Thoracic aorta (tissue), 2 donors: ENCODE measurements at places on chromosomes 1 and 21. TPM values are rescaled to one million over a fixed set of nuclear protein-coding genes. Genes with fewer than 3 reads are reported as not detected.

Gene MX2
- total RNA-seq = 22.9 TPM

Gene SYPL2
- total RNA-seq = 4.2 TPM

Gene LIX1L
- total RNA-seq = 45.4 TPM

Gene TRIM58
- 0.14 TPM for total RNA-seq

Gene TAL1
- 2.4 TPM for total RNA-seq

Gene IVL
- total RNA-seq = 0.27 TPM

Gene GPR153
- 4.6 TPM for total RNA-seq

Gene DNASE2B
- not detected for total RNA-seq

GRCh38 chr1:243363832-243364231, 108.0 kb downstream of the SDCCAG8 start:
- no peaks in the 10 kb centered on the region for H3K36me3 ChIP-seq
- no peak overlapping the region for H3K27ac ChIP-seq
- H3K27me3 ChIP-seq = no peaks in the 10 kb centered on the region
- no peak for DNase-seq

- no peaks in the 10 kb centered on the region for H3K27me3 ChIP-seq
- no peak overlapping the region for H3K4me3 ChIP-seq
- H3K27ac ChIP-seq = no peak overlapping the region
- H3K4me1 ChIP-seq = no peaks in the 10 kb centered on the region
- no peaks in the 10 kb centered on the region for H3K36me3 ChIP-seq
Measured at GRCh38 chr1:48876330-48876785, 99.7 kb upstream of the BEND5 start.

GRCh38 chr21:43306911-43307676, 119.8 kb downstream of the SIK1 start:
- no peaks in the 10 kb centered on the region for H3K4me1 ChIP-seq
- no peak for DNase-seq
- no peaks in the 10 kb centered on the region for H3K27me3 ChIP-seq
- H3K36me3 ChIP-seq = no peaks in the 10 kb centered on the region

DNA sequence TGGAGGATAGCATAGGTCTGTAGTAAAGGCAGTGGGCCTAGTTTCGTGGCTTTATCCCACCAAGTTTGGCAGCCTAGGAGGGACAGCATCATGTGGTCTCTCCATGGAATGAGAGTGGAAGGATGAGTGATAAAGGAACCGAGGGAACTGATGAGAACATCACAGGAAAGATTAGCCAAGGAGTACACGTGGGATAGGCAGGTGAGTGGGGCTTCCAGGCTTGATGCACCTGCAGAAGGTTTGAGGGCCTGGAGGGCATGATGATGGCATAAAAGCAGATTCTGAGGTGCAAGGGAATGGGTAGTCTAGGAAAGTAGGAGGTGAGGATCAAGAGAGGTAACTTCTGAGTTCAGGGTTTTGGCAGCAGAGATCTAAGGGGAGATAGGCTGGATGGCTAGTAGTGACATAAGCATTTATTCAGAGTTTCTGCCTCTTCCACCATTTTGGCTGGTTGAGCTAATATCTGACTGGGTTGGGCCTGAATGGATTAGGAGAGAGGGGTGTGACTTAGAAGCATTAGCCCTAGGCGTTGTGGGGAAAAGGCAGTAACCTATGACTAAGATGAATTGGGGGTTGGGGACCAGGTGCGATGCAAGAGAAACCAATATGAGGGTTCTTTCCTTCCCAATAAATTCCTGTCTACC, 9.1 kb downstream of the PTGFRN start:
- no peaks in the 10 kb centered on the region for H3K36me3 ChIP-seq
- DNase-seq = no peak
- no peaks in the 10 kb centered on the region for H3K27me3 ChIP-seq
- no peak overlapping the region for H3K4me3 ChIP-seq

DNA sequence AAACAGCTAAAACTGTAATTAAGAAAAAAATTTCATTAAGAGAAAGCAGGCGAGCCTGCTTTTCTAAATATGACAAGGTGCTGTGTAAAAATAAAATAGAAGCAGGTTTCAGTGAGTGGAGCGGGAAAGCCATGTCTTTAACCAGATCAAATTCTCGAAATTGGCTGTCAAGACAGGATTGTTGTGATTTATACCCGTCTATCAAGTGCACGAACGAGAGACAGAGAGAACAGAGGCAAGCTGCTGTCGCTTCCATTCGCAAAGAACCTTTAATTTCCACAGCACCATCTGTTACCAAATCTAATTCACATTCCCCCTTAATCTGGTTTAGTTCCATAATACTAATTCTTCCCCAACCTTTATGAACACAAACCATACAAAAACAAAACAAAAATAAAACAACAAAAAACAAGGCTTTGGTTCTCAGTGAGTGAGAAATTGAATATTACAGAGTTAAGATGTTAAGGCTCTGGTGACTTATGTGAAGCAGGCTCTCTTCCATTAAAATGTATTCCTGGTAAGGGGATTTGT, 35.0 kb downstream of the ESRRG start:
- H3K4me3 ChIP-seq = no peak overlapping the region
- no peaks in the 10 kb centered on the region for H3K36me3 ChIP-seq
- no peaks in the 10 kb centered on the region for H3K4me1 ChIP-seq
- no peak overlapping the region for H3K27ac ChIP-seq
- no peaks in the 10 kb centered on the region for H3K27me3 ChIP-seq

- no peaks in the 10 kb centered on the region for H3K36me3 ChIP-seq
- DNase-seq = no peak
- H3K4me3 ChIP-seq = no peak overlapping the region
- H3K27me3 ChIP-seq = no peaks in the 10 kb centered on the region
- H3K4me1 ChIP-seq = peaks cover 10% of the 10 kb centered on the region
- no peak overlapping the region for H3K27ac ChIP-seq
Measured at GRCh38 chr1:40377512-40377911, 4.0 kb downstream of the SMAP2 start.

- peaks cover 88% of the 10 kb centered on the region for H3K36me3 ChIP-seq
- DNase-seq = no peak
- H3K4me1 ChIP-seq = no peaks in the 10 kb centered on the region
- H3K4me3 ChIP-seq = no peak overlapping the region
- no peak overlapping the region for H3K27ac ChIP-seq
- no peaks in the 10 kb centered on the region for H3K27me3 ChIP-seq
Measured at GRCh38 chr1:21884456-21885235, 52.5 kb downstream of the HSPG2 start.

GRCh38 chr21:18951271-18952038, 547.9 kb upstream of the TMPRSS15 start:
- no peaks in the 10 kb centered on the region for H3K27me3 ChIP-seq
- no peaks in the 10 kb centered on the region for H3K4me1 ChIP-seq
- no peaks in the 10 kb centered on the region for H3K36me3 ChIP-seq
- H3K27ac ChIP-seq = no peak overlapping the region
- no peak overlapping the region for H3K4me3 ChIP-seq

- no peaks in the 10 kb centered on the region for H3K36me3 ChIP-seq
- H3K27ac ChIP-seq = no peak overlapping the region
- H3K27me3 ChIP-seq = no peaks in the 10 kb centered on the region
- no peak for DNase-seq
Measured at GRCh38 chr1:76433526-76433925, 359.0 kb downstream of the ST6GALNAC3 start.

DNA sequence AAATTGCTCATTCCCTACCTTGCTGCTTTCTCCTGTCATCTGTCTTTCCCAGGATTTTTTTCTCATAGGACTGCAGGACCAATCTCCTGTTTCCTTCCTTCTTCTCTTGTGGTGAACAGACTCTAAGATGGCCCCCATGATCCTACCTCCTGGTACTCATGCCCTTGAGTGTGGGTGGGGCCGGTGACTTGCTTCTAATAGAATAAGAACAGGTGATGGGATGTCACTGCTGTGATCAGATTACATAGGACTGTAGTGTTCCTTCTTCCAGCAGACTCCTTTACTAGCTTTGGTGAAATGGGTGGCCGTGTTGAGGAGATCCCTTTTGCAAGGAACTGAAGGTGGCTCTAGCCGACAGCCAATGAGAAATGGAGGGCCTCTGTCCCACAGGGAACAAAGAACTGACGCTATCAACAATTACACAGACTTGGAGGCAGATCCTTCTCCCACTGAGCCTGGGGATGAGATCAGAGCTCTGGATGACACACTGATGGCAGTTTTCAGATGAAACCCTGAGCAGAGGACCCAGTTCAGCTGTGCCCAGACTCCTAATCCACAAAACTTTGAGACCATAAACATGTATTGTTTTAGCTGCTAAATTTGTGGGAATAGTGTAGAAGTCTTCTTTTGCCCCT, 7.5 kb downstream of the GSTM3 start:
- no peak overlapping the region for H3K27ac ChIP-seq
- no peak for DNase-seq
- H3K27me3 ChIP-seq = no peaks in the 10 kb centered on the region
- no peaks in the 10 kb centered on the region for H3K4me1 ChIP-seq
- no peak overlapping the region for H3K4me3 ChIP-seq

DNA sequence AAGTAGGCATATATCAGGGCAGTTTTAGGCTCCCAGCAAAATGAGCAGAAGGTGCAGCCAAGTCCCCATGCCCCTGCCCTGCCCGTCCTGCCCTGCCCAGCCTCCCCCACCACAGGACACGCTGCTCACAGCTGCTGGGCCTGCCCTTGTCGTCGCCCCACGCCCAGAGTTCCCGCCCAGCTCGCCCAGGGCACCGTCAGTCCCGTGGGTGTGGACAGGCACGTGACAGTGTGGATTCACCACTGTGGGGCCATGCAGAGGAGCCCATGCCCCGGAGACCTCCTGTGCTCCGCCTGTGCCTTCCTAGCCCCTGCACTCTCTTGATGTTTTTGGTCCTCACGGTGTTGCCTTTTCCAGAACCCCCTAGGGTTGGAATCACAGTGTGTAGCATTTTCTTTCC, 7.0 kb downstream of the FAAP20 start:
- DNase-seq = no peak
- no peak overlapping the region for H3K4me3 ChIP-seq
- H3K27ac ChIP-seq = no peak overlapping the region
- H3K36me3 ChIP-seq = no peaks in the 10 kb centered on the region
- peaks cover 30% of the 10 kb centered on the region for H3K4me1 ChIP-seq
- H3K27me3 ChIP-seq = no peaks in the 10 kb centered on the region

GRCh38 chr1:202106340-202107254, 16.1 kb upstream of the GPR37L1 start:
- H3K27ac ChIP-seq = no peak overlapping the region
- no peak overlapping the region for H3K4me3 ChIP-seq
- no peaks in the 10 kb centered on the region for H3K36me3 ChIP-seq
- no peak for DNase-seq

DNA sequence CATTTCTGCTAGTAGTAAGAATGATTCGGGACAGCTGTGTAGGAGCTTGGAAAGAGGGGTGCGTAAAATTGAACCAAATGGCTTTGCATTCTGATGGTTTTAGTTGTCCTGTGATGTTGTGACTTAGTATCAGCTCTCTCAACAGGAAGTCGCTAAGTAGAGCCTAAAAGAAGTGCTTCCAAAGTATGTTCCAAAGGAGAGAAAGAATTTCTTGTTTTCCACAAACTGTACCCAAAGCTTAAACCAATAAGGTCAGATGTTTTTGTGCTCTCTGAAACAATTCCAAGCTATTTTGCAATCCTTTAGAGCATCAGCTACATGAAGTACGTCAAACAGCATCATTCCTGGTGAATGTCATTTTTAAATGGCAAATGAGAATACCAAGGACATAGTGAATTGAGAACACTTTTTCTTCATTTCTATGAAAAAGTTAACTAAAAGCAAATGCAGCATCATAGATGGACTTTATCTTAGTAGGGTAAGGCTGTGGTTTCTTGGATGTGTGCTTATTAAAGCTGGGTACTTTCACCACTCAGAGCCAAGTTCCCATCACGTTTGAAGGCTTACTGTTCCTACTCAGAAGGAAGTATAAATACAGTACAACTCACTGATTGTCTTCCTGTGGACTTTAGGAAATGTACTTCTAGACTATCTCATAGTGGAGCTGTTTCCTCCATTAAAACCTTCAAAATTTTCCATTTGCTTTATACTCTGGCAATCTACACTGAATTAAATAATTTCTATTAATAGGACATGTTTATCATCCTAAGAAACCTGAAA, 148.6 kb downstream of the C1orf21 start:
- no peak for DNase-seq
- H3K27me3 ChIP-seq = no peaks in the 10 kb centered on the region
- H3K27ac ChIP-seq = no peak overlapping the region
- no peaks in the 10 kb centered on the region for H3K36me3 ChIP-seq
- no peak overlapping the region for H3K4me3 ChIP-seq
- peaks cover 7% of the 10 kb centered on the region for H3K4me1 ChIP-seq

DNA sequence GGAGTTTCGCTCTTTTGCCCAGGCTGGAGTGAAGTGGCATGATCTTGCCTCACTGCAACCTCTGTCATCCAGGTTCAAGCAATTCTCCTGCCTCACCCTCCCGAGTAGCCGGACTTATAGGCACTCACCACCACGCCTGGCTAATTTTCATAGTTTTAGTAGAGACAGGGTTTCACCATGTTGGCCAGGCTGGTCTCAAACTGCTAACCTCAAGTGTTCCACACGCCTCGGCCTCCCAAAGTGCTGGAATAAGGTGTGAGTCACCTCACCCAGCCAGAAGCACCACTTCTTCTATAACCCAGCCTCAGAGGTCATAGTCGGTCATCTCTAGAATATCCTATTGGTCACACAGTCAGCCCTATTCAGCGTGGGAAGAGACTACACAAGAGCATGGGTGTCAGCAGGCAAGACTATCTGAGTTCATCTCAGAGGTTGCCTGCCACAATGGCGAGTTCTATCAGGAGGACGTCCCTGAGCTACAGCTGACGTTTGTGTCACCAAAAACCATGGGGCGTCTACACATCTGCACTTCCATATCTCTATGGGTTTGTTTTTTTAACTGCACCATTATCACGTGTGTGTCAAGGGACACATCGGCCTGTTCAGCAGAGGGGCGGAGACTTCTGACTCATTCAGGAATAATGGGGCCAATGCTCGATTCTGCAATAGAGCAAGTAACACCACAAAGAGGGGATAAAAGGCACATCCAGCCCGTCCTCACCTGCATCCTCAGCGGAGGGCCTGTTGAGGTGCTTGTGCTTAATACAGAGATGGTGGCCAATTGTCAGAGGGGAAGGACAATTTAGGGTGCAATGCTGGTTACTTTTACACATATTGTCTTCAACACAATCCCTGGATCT, 256.3 kb upstream of the IRF2BP2 start:
- no peak overlapping the region for H3K4me3 ChIP-seq
- DNase-seq = no peak
- no peak overlapping the region for H3K27ac ChIP-seq
- H3K27me3 ChIP-seq = no peaks in the 10 kb centered on the region

GRCh38 chr1:173114346-173114745, 63.6 kb upstream of the TNFSF18 start:
- no peak overlapping the region for H3K27ac ChIP-seq
- H3K4me3 ChIP-seq = no peak overlapping the region
- no peaks in the 10 kb centered on the region for H3K4me1 ChIP-seq
- DNase-seq = no peak
- no peaks in the 10 kb centered on the region for H3K27me3 ChIP-seq
